ENCODE measurements at places on chromosomes 4 and X.

GRCh38 chr4:48173056-48173991, 39.3 kb upstream of the TXK start:
- peak; percentile 30 for DNase-seq

DNA sequence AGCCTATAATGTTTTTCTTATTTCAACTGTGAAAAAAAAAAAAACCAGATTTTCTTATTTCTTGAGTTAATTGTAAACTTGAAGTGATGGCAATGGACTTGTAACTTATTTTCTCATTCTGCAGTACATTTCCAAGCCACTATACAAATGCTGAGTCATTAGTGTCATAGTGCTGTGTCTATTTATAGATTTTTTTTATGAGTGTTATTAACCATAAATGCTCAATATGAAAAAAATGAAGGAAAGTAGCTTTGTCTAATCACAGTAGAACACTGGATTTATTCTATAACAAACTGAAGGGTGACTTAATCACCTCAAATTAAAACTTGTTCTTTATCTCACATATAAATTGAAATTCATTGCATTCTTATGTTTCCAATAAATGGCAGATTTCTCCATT, 718.6 kb downstream of the CCSER1 start:
- DNase-seq, result no peak

- DNase-seq, result no peak
Observed at GRCh38 chrX:95797344-95797743, 887.3 kb upstream of the DIAPH2 start.

DNA sequence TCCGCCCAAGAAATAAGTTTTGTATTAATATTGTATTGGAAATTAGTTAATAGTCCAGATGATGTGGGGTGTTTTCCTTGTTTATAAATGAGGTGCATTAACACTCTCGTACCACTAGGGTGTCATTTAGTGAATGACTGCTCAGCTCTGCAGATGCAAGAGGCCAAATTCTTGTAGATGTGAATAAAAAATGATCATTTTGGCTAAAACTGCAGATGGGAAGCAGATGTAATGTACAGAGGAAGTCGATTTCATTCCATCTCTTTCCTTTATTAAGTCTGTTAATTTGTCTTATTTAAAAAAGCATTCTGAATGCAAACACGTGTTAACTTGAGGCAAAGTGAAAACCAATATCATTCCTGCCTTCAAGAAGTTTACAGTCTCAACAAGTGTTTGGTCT, 108.1 kb downstream of the DHX15 start:
- DNase-seq, result peak; percentile 14

DNA sequence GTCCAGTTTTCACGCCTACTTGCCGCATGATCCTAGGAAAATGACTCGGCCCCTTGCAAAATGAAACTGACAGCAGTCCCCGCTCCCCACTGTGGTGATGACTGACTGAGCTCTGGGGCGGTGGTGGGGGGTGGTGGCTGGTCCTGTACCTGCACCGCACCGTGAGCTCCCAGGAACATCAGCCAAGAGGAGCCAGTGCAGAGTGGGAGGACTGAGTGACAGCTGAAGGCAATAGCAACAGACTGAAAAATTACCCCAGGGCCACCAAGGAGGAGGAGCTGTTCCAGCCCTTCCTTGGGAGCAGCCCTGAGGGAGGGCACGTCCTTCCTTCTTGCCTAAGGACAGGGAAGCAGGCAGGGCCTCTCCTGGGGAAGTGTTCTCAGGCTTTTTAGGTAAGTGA, 2.4 kb upstream of the C4orf50 start:
- DNase-seq, result no peak

- peak; percentile 62 for DNase-seq
Observed at GRCh38 chr4:183960046-183960420, 54.9 kb downstream of the STOX2 start.

- no peak for DNase-seq
Observed at GRCh38 chr4:80751200-80751599, 279.3 kb upstream of the BMP3 start.

DNA sequence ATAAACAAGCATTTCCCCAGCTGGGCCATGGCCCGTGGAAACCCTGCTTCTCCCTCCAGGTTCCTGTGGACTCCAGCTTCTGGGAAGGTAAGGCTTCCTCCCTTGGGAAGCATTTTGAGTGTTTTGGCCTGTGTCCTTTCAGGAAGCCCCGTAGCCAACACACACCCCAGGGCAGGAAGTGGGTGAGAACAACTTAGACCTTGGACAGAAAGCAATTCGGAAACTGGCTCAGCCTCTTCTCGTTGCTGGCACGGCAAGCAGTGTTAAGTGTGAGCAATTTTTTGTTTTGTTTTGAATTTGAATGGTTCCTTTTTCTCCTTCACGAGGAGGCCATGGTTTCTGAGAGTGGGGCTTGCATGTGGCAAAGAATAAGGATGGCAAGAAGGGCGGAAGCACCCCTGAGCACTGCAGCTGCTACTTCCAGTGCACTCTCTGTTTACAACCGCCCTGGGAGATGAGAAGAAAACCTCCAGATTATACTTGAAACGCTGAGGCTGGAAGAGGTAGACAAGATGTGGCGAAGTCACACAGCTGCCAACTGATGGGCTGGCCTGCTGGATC, 14.1 kb upstream of the CYTL1 start:
- no peak for DNase-seq

DNA sequence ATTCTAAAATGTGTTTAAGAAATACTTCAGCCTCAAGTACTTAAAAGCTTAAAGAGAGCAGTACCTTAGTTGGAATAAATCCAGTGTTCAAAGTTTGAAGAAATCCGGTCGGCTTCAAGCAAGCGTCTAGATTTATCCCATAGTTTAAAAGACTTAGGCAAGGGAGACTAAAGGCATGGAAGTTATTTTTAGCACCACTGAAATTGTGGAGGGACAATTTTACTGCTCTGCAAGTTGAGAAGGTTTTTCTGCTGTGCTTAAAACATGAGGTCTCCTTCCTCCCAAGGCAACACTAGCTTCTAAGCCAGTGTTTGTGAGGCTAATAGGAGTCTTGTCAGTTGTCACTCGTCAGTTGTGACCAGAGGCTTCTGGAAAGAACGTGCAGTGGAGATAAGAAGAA, 183.5 kb downstream of the MSL3 start:
- DNase-seq, result no peak

- DNase-seq, result no peak
Observed at GRCh38 chr4:186902361-186902760, 178.7 kb upstream of the FAT1 start.

DNA sequence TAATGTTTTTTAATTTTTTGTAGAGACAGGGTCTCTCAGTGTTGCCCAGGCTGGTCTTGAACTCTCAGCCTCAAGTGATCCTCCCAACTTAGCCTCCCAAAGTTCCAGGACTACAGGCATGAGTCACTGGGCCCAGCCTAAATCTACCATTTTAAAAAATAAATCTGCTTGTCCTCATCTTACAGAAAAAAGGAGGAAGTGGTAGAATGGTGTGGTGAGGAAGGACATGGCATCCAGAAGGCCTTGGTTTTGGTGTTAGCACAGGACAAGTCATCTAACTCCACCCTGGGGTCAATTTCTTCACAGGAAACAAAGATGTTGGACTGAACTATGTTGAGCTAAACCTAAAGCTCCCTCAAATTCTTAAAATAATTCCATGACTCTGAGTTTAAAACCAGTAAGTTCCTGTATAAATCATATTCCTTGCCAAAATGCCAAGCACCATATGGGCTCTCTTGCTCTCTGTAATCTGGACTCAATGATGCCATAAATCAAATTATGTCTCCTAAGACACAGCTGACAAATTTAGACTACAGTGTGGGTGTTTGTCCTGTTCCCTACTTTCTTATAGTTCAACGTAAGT, 253.9 kb upstream of the NOCT start:
- DNase-seq, result no peak

GRCh38 chrX:117895418-117895817, 221.2 kb downstream of the KLHL13 start:
- DNase-seq, result no peak

- DNase-seq, result no peak
Observed at GRCh38 chrX:31070057-31070468, 1.8 kb downstream of the FTHL17 start.

GRCh38 chrX:112840382-112841113, at the start of gene AMOT:
AMOT (minus strand) TSS chrX:112840831; CDS start chrX:112823126, 17,705 bp downstream.
- DNase-seq, result peak; percentile 63

GRCh38 chr4:68162196-68162595, 32.5 kb upstream of the TMPRSS11F start:
- no peak for DNase-seq

DNA sequence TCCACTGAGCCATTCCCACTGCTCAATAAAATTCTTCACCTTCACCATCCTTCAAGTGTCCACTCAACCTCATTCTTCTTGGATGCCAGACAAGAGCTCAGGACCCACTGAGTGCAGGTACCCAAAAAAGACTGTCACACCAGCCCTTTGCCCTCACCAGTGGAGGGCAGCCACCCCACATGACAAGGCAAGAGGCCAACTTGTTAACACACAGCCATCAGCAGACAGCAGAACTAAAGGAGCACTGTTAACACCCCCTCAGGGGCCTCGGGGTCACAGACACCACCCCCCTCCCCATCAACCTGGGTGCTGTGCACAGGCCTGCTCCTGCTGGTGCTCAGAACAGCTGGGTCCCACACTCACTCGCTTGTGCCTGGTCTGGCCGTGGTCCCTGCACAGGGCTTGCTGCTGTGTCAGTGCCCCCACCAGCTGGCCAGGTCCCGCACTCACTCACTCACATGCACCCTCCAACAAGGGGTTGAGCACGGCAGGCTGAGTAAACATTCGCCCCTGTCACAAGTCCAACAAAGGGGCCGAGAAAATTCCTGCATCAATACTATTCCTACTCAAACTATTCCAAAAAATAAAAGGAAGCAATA, 54.1 kb downstream of the ATRX start:
- DNase-seq, result no peak

GRCh38 chrX:96569034-96569433, 115.6 kb upstream of the DIAPH2 start:
- no peak for DNase-seq

DNA sequence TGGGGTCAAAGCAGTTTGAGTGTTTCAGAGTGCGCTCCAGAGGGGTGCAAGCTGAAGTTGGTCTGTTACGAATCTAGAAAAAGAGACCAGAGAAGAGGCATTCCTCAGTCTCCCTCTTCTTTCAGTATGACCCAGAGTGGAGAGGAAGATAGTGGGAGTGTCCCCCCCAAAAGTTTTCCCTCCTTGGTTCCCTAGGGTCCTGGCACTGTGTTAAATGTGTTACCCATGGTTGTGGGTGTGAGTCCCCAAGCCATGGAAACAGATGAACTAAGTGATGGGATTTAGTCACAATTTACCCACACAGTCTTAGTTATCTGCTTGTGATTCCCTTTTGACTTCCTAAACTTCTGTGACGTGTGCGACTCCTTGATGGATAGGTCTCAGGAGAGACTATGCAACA, 27.0 kb upstream of the NAF1 start:
- no peak for DNase-seq

GRCh38 chr4:185859111-185859510, 47.1 kb upstream of the SORBS2 start:
- DNase-seq, result no peak

DNA sequence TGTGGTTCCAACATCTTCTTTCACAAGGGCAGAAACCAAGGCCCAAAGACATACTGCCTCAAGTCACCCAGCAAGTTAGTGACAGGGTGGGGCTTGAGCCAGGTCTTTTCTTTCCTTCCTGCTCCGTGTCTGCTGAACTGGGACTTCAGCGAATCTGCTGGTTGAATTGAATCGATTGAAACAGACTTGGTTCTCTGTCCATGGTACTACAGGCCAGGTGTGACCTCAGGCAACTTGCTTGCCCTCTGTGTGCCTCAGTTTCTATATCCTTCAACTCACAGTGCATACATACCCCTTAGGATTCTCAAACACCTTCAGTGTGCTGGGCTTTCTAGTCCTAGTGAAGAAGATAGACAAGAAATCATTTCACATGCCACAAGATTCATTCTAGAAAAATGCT, 2.0 kb upstream of the ABLIM2 start:
- no peak for DNase-seq

DNA sequence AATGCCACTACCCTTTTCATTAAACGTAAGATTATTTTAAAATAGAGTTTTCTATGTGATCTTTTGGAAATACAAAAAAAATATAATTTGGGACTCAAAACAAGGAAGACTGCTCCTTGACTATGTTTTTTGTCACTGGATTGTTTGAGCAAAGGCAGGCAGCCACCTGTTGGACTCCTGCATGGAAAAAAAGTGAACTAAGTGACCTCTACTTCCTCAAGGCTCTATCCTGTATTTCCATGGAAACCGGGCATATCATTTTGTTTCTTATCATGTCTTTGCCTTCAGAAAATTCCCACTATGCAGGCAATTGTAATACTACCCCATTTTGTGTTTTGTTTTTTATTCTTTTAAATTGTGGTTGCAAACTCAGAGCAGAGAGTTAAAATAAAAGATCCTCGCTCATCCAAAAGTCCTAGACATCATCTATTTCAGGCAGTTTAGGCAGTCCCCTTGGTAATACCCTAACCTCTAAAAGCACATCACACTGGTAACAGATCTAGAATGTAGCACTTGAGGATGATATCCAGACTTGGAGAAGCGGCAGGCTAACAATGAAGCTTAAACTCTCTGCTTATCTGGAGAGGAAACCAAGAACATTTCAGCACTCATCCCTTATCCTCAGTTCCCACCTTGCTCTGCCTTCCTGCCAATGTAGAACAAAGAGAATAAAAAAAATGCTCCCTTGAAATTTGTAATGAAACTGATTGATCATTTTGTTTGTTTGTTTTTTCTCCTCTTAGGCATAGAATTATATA, 165.7 kb downstream of the BANK1 start:
- DNase-seq, result no peak

- no peak for DNase-seq
Observed at GRCh38 chr4:3342182-3342854, 49.5 kb downstream of the RGS12 start.

Measured in SW480 (cell line).